Kidney epithelial cell (primary cell): ENCODE measurements at places on chromosomes 13 and 19. TPM values are rescaled to one million over a fixed set of nuclear protein-coding genes. Genes with fewer than 3 reads are reported as not detected.

The LILRB2 gene
- not detected in 2 replicates for total RNA-seq

The ZNF541 gene
- total RNA-seq = not detected in 2 replicates

The CERS4 gene
- 47.4 and 49.8 TPM in 2 replicates for total RNA-seq

The CEACAM16 gene
- not detected in 2 replicates for total RNA-seq

The TNFSF9 gene
- 8.9 and 12.3 TPM in 2 replicates for total RNA-seq

The KLK12 gene
- not detected in 2 replicates for total RNA-seq

The ZNF414 gene
- 5.2 and 15.0 TPM in 2 replicates for total RNA-seq

The SMIM24 gene
- 8.1 and 14.7 TPM in 2 replicates for total RNA-seq

The SLC46A3 gene
- 3.4 and 3.5 TPM in 2 replicates for total RNA-seq
